Activated T-helper 1 cell treated with Interleukin-2 at 50 U/mL for 16 hours (primary cell): ENCODE measurements at places on chromosomes 6 and 20.

DNA sequence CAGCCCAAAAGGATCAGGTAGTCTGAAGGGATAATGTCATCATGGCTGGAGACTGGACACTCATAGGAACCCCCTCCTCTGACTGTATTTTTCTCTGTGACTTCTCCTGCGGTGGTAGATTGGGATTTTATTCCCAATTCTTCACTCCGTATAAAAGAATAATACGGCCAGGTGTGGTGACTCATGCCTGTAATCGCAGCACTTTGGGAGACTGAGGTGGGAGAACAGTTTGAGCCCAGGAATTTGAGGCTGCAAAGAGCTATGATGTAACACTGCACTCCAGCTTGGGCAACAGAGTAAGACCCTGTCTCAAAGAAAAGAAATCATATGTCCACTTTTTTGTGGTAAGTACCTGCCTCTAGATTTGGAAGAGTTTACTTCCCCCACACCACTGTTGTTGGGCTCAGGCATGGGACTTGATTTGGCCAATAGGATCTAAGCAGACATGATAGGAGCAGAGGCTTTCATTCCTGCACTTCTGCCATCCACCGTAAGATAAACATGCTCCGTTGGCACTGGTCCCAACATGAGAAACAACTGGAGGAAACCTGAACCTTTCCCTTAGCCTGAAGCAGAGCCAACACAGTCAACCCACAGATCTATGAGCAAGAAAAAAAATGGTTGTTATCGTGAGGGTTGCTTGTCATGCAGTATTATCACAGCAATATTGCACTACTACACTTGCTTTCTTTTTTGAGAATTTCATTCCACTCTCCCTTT is 82.0 kb downstream of the JPH2 start:
- DNase-seq = no peak

DNA sequence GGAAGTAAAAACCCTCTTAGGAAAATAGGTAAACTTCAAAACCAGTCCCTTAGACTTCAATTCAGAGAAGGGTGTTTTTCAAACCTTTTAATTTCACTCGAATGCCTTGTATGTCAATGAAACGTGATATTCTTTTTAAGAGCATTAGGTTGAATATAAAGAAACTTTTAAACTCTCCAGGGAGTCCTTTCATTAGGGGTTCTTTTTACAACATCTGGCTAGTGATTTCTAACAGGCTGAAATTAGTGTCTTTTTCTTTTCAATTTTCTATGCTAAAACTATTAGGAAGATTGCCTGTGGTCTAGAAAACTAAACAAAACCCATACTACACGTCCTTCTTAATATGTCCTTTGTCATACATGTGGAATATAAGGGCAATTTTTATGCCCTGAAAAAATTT is 569.7 kb upstream of the CITED2 start:
- no peak for DNase-seq

- DNase-seq = no peak
Observed at GRCh38 chr6:144886682-144887081, 601.5 kb downstream of the UTRN start.

- no peak for DNase-seq
Observed at GRCh38 chr6:66199171-66199570, 492.1 kb upstream of the EYS start.

GRCh38 chr20:34129518-34130162 is 17.6 kb upstream of the EIF2S2 start:
- peak; percentile 9 for DNase-seq

GRCh38 chr6:156511051-156511450 is 266.1 kb upstream of the ARID1B start:
- DNase-seq = no peak

DNA sequence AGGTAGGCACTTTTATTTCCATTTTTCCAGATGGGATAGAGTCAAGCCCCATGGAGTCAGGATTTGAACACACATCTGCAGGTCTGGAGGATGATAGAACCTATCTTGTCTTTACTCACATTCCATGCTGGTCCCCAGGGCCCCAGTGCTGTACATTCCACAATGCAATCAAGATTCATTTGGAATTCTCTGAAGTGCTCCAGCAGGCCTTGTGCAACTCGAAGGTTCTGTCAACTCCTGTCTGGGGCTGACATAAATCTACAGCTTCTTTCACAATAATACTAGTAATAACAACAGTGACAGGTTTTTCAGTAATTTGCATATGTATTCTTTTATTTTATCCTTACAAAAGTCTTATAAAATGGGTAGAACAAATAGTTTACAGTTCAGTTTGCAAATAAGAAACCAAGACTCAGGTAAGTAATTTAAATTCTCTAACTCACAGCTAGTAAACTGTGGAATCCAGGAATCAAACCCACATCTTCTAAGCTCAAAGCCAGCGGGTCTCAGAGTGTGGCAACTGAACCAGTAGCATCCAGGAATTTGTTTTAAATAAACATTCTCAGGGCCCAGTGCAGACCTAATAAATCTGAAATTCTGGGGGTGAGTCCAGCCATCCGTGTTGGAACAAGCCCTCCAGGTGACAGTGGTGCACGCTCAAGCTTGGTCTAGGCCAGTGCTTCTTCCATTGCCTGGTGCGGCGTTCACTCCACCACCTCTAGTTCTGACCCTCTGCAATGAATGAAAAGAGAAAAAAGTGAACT is 137.0 kb upstream of the TNFAIP3 start:
- DNase-seq = no peak

GRCh38 chr6:91569071-91569470 is 982.2 kb upstream of the MAP3K7 start:
- DNase-seq = no peak

- no peak for DNase-seq
Observed at GRCh38 chr6:154969796-154970195, 25.3 kb upstream of the TIAM2 start.

- DNase-seq = no peak
Observed at GRCh38 chr20:61978491-61978890, 87.2 kb downstream of the TAF4 start.

- DNase-seq = no peak
Observed at GRCh38 chr6:157967486-157967885, 14.2 kb upstream of the SYNJ2 start.

DNA sequence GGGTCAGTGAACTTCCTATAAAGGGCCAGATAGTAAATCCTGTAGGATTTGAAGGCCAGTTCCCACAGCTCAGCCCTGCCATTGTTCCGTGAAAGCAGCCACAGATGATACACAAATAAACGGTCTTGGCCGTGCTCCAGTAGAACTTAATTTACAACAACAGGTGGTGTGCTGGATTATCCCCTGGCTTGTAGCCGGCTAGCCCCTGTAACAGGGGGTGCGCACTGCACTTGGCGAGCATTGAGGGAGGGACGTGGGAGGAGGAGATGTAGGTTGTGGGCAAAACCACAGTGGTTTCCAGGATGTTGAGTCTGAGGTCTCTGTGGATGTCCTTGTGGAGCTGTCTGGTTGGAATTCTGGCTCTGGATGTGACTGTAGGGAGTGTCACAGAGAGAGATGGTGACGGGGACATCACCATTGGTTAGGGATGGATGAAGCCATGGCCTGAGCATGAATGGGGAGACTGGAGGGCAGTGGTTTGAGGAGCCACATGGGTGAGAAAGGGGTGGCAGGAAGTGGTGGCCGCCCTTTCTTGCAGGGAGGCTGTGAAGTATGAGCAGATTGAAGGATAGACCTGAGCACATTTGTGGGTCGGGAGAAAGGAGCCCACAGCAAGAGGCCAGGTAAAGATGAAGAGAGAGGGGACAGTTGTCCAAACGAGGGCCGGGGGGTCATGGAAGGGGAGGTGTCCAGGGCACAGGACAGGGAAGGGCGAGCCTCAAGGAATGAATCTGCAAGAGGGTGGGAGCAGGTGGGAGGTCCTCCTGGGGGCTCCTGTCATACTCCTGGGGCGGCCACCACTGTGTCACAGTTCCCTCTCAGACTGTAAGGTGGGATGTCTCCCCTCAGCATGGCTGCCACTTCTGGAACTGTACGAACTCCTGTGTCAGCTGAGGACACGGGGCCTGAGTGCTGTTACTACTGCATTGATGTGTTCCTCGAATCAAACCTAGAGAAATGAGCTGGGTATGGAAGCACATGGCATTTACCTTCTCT is 53.6 kb downstream of the CDH26 start:
- DNase-seq = no peak

- DNase-seq = no peak
Observed at GRCh38 chr6:87029711-87030314, 65.1 kb downstream of the CGA start.

GRCh38 chr6:153553627-153554026 is 422.5 kb upstream of the RGS17 start:
- no peak for DNase-seq

- DNase-seq = no peak
Observed at GRCh38 chr6:42783876-42784642, 2.2 kb downstream of the BICRAL start.

DNA sequence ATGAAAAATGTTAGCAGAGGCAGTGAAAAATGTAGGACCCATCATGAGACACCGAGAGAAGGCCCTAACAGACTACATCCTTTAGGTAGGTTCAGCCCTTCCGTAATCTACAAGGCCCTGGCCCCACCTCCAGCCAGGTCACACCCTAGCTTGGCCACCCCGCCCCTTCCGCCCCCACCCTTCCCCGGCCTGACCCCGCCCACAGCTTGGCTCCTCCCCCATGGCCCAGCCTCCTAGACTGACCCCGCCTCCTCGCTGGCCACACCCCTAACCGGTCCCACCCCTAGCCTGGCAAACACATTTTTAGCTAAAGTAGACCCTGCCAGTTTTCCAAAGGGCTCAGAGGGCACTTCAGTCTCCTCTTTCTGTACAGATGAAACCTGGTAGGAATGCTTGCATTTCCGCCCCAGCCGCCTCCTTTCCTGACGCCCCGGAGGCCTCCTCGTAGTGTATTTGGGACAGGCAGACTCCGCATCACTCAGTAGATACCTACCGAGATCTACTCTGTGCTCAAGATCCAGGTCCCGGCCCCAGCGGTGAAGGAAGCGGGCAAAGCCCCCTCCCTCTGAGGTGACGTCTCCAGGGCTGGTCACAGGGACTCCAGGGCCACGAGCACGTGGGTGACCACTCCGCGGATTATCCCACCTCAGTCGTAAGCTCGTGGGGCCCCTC is 443.5 kb downstream of the PREX1 start:
- DNase-seq = no peak

- no peak for DNase-seq
Observed at GRCh38 chr20:63344616-63345327, 16.4 kb downstream of the CHRNA4 start.

GRCh38 chr6:79868098-79868722 is 79.1 kb downstream of the ELOVL4 start:
- DNase-seq = no peak

DNA sequence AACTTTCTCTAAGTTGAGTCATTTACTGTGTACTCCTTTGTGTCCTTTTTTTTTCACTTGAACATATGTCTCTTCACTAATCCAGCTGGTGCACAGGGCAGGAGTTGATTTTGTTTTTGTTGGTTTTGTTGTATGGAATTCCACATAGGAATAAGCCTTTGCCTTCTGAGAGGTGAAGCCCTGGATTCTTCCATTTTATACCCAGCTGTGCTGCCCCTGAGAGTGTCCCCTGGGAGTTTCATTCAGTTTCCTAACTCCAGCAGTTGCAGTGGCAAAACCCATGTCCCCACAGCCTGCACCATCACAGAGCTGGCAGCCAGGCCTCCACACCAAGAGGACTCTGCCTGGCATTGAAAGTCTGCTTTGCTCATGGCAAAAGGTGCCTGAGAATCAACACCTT is 107.3 kb upstream of the SYNDIG1 start:
- DNase-seq = no peak

GRCh38 chr6:24547243-24547642 is 52.5 kb downstream of the ALDH5A1 start:
- DNase-seq = peak; percentile 9

GRCh38 chr20:30286157-30286556 is 971.3 kb upstream of the DEFB115 start:
- DNase-seq = no peak
